ENCODE measurements at places on chromosomes 1 and 21.
A peak's percentile ranks its signal among the peaks of the same experiment; 100 is the strongest.

- DNase-seq = peak; percentile 13
Measured at GRCh38 chr1:63524201-63524600, 876 bp downstream of the EFCAB7 start.

GRCh38 chr1:152167835-152168534 lies 9.0 kb upstream of the RPTN start:
- DNase-seq = peak; percentile 71

GRCh38 chr1:243598433-243598832 lies 251.6 kb downstream of the AKT3 start:
- DNase-seq = no peak

- no peak for DNase-seq
Measured at GRCh38 chr1:69038379-69038778, 529.3 kb upstream of the LRRC7 start.

DNA sequence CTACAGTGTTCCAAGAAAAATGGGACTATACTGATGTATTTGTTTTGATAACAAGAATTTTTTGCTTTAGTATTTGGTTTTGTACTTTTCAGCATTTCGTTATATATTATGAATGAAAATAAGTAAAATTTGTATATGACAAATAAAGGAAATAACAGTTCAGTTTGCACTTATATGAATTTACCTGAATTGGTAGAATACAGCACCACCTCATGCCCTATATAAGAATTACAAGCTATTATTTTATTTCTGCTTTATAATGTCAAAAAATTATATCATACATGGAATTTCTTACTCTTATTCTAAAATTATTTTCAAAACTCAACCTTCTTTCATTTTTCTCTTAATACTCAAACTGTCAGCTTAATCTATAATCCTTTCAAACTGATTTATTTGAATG lies 14.6 kb downstream of the EFCAB7 start:
- peak; percentile 42 for DNase-seq

- no peak for DNase-seq
Measured at GRCh38 chr1:83802023-83802422, 196.9 kb downstream of the TTLL7 start.

DNA sequence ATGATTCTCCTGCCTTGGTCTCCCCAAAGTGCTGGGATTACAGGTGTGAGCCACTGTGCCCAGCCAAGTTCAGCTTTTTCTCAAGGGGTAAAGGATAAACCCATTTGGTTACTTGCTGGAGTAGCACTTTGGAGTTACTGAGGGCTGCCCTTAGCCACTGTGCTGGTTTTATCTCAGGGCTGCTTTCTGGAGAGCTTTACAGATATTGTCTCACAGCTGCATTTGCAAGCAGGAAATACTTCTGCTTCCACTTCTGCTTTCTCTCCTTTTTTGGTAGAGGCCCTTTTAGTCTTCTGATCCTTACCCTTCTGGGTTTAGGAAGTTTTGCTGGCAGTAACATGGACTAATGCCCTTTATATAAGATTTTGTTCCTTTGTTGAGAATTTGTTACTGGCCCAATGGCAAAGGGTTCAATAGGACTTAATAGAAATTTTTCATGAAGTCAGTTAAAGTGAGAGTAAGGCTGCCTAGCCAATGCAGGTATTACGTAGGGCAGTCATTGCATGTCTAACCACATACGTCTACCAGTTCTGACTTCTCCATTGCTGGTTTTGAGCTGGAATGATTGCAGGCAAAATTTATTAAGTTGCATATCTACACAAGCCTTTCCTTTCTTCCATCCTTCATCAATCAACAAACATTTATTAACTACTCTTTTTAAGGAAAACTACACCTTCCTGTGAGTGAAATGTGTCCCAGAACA lies 24.4 kb downstream of the CAP1 start:
- peak; percentile 20 for DNase-seq

- DNase-seq = no peak
Measured at GRCh38 chr1:183082650-183083049, 59.4 kb downstream of the LAMC1 start.

DNA sequence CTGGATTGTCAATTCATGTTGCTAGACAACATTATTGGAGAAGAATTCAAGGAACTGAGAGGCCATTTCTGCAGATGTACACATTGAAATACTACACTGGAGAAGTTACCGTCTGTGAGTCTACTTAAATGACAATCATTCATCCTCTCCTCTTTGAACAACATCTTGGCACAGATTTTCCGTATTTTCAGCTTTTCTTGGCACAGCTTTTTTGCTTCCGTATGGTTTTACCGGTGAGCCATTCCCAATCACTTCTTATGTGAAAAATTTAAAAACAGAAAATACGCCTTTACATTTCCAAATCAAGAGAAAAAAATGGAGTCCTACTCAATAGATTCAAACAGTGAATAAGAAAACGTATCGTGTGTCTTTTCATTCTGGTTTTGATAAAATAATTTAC lies 1493.7 kb downstream of the AMY1C start:
- DNase-seq = no peak

DNA sequence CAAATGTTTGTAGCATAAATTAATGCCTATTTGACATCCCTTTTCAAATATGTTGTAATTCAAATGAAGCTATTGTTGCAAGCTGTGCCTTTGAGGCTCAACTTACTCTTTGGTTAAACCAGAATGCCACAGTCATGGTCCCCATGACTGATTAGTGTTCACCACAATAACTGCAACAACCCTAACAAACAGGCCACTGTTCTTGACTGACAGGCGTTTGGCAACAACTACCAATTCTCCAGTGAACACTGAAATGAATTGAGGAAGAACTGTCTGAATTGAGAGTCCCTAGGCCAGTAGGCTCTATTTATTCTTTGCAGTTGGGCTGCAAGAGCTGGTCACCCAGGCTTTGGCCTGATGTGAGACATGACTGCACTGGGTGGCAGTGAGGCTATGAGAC lies 6.6 kb upstream of the TMEM167B start:
- peak; percentile 38 for DNase-seq

DNA sequence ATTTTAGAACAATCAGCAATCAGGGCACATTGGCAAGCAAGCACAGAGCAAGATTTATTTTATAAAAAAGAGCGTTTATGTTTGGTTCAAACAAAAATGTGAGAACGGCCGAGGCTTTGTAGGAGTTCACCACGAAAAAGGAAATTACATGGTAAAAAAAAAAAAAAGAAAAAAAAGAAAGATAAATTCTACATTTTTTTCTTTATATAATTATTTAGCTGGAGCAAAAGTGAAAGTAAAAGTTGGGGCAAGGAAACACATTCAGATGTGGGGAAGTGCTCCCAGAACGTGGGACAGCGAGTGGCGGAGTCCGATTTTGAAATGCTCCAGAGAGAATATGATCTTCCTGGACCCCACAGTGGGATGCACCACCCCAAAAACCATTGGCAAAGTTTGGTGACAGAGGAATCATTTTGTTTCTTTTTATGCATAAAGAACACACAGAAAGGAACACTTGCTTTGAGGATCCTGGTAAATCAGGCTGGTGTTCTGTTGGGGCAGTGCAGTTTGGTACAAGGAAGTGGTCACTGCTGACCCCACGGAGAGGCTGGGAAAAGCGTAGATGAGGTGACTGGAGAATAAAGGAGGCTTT lies 16.3 kb upstream of the ATP5PO start:
- DNase-seq = peak; percentile 20

DNA sequence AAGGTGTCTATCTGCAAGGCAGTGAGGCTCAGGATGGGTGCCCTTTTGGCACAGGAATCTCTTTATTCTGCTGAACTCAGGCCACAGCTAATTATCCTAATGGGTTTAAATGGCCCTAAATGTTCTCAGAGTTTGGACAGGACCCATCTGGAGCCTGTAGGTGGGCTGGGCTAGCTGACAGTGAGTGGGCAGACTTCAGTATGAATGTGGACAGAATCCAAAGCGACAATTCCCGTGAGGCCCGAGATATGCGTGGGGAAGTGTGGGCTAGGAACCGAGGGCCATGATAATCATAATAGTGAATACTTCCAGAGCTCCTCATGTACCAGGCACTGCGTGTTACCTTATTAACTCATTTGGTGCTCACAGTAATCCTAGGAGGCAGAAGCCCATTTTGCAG lies 165.3 kb downstream of the GRIK3 start:
- no peak for DNase-seq

GRCh38 chr1:63323865-63324778 lies 1.8 kb downstream of the FOXD3 start:
- DNase-seq = no peak
